ENCODE measurements at places on chromosomes 4 and X.

GRCh38 chr4:101599620-101600019, 190.9 kb upstream of the BANK1 start:
- no peak for DNase-seq

- no peak for DNase-seq
Measured at GRCh38 chr4:62544428-62544827, 1344.3 kb downstream of the ADGRL3 start.

DNA sequence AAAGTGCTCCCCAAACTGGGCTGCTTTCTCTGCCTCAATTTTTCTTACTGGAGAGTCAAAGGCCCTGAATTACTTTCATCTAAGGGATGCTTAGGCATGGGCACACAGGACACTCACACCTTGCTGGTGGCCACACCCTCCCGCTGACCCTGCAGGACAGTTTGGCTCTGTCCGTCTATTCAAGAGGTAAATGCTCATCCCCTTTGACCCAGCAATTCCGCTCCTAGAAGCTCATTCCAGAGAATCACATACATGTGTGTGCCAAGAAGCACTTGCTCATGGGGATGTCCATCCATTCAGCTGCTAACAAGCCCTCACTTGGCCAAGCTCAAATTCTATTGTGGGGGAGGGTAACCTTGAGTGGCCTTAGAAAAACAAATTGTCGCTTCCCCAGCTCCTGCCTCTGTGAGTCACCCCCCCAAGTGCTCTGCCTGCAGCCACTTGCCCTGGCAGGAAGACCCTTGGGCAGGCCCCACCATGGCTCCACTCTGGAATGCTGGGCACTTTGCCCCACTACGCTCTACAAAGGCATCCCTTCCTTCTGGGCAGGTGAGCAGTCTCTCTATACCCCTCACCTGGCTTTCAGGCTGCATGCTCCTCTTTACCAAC, 54.5 kb downstream of the HTRA3 start:
- DNase-seq: no peak

DNA sequence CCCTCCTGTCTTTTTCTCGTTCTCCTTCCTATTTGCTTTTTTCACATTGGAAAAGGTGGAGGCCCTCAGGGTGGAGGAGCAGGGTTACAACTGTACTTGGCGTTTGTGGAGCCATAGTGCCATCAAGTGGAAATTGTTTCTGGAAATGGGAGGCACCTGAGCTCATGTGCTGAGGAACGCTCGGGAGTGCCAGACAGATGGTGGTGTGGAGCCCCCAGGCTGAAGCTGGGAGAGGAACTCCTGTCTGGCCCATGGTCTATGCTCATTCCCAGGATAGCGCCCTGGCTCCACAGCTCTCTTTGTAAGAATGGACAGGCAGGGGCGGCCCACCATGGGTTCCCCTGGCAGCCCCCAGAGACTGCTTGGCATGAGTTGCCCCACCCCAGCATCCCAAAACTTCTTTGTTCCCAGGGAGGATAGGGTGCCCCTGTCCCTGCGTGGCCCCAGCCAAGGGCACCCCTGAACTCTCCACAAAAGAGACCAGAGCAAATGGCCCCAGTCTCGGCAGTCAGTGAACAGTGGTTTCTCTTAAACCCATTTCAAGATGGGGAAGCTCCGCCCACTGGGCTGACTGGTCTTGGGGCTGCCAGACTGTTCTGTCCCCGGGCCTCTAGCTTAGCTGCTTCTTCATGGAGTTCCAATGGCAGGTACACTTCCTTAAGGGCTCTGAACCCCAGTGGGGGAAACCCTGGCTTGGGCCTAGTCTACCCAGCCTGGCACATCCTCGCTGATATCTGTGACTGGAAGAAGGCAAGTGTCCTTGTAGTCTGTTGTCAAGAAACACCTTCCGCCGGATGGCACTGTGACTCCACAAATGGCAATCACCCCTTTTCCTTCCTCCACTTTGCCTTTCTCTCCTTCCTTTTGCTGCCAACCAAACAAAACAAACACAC, 70.1 kb downstream of the NBDY start:
- DNase-seq: no peak

GRCh38 chr4:94251094-94251493, 43.4 kb downstream of the SMARCAD1 start:
- DNase-seq: no peak

GRCh38 chr4:3791910-3792542, 25.8 kb downstream of the ADRA2C start:
- DNase-seq: no peak

DNA sequence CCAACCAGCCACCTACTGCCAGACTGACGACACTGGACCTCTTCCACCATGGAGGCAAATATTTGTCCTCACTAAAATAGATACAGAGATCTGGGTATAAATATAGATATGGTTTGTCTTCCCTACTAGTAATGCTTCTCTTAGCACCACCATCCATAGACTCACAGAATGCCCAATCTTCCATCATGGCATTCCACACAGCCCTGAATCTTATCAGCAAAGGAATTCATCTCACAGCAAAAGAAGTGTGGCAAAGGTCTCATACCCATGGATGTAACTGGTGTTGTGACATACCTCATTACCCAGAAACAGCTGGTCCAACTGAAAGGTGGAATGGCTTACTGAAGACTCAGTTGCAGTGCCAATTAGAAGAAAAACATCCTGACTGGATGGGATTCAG, 47.2 kb upstream of the HS6ST2 start:
- DNase-seq: no peak

- no peak for DNase-seq
Measured at GRCh38 chr4:17811078-17811603, 362 bp downstream of the NCAPG start.

GRCh38 chr4:24015782-24016181, 125.9 kb upstream of the PPARGC1A start:
- DNase-seq: no peak

GRCh38 chr4:142378179-142378578, 467.9 kb downstream of the INPP4B start:
- DNase-seq: no peak

DNA sequence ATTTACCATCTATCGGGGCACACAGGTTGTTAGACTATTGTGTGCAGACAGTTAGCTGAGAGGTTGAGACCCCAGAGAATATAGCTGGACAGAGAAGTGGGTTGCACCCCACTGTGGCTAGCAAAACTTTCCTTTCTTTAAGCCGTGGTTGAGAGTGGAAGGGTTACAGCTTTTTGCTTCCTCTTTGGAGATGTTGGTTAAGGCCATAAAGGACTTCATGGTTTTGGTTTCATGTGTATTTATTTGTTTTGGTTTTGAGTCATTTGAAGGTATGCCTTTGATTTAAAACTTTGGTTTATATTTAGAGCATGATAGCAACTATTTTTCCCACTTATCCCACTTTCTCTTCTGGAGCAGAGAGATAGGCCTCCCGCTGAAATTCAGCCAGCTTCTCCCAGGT, 274.3 kb upstream of the IL1RAPL1 start:
- DNase-seq: no peak

GRCh38 chrX:54891573-54891972, 29.1 kb upstream of the TRO start:
- no peak for DNase-seq

- no peak for DNase-seq
Measured at GRCh38 chrX:34503119-34503518, 154.0 kb downstream of the TMEM47 start.

DNA sequence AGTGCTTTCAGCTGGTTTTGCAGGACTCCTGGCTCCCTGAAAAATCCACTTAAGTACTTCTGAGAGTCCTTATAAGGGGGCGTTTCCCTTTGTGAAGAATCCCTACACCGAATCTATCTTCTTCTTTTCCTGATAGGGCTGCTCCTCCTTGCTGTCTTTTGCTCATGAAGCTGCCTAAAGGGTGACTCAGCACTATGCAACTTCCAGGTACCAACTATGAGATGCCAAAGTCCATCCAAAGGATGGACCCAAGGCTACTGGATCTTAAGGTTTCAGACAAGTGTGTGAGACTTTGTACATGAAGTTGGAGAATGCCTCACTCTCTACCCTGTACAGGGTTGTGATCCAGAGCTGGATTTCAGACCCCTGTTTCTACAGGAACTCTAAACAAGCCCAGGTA, 485.0 kb upstream of the FAT1 start:
- no peak for DNase-seq

DNA sequence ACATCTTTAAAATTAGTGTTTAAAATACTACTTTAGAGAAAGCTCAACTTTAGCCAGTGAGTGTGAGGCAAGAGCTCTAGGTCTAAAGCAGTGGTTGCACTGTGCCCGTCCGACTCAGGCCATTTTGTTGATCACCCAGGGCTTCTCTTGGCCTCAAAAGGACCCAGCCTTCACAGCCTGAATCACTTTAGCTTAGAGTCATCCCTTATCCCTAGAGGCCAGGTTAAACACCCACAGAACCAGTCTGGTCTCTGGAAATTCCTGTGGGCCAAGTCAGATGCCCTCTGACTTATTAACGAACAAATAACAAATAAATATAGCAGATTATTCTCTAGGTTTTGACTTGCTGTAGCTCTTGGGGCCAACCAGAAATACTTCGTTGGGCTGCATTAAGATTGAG, 102.3 kb downstream of the WWC2 start:
- no peak for DNase-seq

GRCh38 chrX:15564981-15565579, 35.7 kb downstream of the ACE2 start:
- DNase-seq: peak; percentile 35

DNA sequence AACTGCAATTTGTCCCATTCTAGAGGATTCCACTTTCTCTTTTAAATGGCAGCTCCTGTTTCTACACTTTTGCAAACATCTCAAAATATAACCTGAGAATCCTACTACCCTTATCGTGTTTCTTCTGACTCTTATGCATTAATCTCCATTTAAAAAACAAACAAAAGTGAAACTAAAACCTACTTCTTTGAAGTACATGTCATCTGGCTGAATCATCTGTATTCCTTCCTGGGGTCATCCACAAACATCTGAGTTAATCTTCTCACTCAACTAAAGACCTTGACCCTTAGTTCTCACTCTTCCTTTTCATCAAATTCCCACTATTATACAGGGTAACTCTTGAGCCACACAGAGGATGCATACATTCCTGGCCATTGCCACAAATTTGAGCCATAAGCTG, 584.8 kb downstream of the PPARGC1A start:
- DNase-seq: no peak

DNA sequence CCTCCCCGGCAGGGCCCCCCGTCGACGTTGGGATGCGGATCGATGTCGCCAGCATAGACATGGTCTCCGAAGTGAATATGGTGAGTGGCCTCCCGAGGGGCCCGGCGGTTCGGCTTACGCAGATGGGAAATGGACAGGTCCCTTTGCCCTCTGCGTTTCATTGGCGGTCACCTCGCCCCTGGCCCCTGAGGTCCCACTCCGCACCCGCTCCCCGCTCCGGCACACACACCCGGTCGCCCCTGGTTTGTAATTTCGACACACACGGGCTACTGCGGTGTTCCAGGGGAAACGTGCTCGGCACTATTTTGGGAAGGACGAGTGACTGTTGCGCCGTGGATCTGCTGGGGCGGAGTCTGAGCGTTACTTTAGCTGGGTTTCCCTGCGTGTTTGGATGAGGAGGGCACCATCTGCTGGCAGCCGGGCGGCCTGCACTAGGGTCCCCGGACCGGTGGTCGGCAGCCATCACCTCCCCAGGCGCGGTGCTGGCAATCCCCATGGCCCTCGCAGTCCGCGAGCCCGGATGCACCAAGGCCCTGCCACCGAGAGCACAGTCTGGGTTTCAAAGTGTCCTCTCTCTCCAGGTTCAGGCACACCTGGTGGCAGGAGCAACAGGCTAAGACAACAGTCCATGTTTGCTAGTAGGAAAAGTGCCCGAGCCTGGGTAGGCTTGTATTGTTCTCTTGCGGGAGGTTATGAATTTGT, 1.2 kb downstream of the GABRB1 start:
- DNase-seq: no peak

DNA sequence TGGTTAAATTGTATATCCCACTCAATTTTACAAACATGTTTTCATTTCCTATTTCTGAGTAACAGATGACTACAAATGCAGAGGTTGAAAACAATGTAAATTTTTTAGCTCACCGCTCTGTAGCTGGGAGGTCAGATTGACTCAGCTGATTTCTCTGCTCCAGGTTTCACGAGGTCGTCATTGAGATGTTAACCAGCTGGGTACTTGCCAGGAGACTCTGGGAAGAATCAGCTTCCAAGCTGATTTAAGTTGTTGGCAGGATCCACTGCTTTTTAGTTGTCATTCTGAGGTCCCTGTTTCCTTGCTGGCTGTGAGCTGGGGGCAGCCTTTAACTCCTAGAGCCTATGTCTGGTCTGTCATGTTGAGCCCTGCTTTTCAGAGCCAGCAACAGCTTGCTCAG, 864.3 kb upstream of the AGA start:
- DNase-seq: no peak

- no peak for DNase-seq
Measured at GRCh38 chr4:88446124-88446523, 10.8 kb upstream of the HERC5 start.

DNA sequence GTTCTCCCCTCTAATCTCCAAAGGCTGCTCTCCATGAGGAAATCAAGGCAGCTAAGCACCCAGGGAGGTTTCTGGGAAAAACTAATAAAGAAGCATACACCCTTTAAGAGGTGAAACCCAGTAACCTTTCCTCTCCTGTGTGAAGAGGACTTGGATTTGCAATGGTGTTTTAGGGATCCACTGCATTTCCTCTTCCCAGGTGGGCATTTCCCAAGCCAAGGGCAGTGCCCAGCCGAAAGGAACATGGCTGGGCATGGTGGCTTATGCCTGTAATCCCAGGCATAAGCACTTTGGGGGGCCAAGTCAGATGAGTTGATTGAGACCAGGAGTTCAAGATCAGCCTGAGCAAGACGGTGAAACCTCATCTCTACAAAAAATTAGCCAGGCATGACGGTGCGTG, 5.4 kb upstream of the ZNF185 start:
- DNase-seq: no peak

GRCh38 chrX:155889328-155889727, 8.2 kb downstream of the VAMP7 start:
- DNase-seq: no peak

GRCh38 chr4:141144207-141144606, 10.9 kb upstream of the RNF150 start:
- DNase-seq: no peak

Data from NCI-H1436 (cell line).